Stimulated activated naive CD8-positive, alpha-beta T cell treated with anti-CD3 and anti-CD28 coated beads, Interleukin-15, amount 100 ng/mL, for 72 hours (primary cell): ENCODE measurements at places on chromosomes 5 and 9.

- no peak for DNase-seq
Measured at GRCh38 chr9:38010918-38011704, 57.9 kb downstream of the SHB start.

DNA sequence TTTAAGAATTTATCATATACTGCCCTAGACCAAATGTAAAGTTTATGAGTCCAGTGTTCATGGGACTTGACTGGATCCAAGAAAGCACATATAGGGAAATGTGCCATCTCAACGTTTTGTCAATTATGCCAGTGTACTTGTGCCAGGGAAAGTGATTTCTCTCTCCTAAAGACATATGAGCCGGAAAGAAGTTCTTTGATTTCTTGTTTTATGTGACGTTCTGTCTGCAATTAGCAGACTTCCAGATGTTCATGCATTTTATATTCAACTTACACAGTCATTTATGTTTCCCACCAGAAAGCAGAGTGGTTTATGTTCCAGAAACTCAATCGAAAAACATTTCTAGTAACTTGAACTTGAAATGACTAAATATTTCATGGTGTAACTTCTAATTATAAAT, 203.8 kb downstream of the FAM170A start:
- DNase-seq = no peak

DNA sequence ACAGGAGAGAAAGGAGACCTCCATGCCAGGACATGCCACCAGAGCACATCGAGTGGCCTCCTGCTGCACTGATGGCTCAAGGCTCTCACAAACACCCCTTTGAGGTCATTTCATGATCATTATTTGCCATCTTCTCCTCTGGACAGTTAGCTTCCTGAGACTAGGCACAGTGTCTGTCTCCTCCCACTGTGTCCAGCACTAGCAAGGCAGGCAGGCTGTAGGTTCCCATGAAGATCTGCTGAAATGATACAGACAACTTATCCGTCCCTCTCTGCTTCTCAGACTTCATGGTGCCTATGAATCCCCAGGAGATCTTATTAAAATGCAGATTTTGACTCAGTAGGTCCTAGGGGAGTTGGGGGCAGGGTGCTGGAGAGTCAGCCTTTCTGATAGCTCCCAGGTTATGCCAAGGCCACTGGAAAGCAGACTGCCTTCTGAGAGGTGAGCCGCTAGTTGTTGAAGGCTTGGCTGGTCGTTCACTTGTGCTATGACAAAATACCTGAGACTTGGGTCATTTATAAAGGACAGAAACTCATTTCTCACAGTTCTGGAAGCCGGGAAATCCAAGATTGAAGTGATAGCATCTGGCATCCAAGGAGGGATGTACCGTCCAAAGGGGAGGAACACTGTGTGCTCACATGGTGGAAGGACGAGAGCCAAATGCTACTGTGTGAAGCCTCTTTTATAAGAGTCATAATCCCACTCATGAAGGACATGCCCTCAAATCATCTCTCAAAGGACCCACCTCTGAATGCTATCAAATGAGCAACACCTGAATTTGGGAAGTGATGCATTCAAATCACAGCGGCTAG, 183.4 kb downstream of the SPOCK1 start:
- no peak for DNase-seq

DNA sequence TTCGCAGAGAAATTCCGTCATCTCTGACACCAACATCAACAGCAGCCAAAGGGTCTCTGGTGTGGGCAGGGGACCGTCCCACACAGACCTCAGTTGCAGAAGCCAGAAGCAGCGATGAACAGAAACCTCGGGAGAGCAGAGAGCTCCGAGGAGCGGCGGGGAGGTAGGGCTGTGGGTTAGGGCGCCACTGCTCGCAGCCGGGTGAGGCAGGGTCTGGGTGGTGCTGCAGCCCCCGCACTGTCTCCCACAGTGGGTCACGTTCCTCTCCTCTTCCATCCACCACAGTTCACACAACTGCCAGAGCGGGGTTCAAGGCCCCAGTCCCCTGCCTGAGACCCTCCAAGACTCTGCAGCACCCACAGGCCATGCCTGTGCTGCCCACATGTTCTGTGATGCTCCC, 99.9 kb downstream of the OLFM1 start:
- DNase-seq = no peak

DNA sequence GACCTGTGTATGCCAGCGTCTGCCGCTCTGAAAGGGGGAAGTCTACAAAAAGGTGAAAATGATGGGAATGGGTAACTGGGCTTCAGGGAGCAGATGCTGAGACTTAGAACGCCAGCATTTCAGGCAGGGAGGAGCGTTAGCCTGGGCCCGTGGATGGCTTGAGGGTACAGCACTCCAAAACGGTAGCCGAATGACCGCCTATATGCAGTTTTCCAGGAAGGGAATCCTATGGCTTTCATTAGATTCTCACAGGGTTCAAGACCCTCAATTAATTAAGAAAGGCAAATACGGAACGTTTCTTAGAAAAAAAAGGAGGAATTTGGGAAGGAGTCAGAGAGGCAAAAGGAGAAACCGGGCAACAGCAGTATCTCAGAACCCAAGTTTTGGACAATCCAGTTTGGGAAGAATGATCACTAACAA, 639 bp downstream of the AMACR start:
- DNase-seq = no peak

- DNase-seq = no peak
Measured at GRCh38 chr9:122354536-122355199, 16.2 kb upstream of the PTGS1 start.

DNA sequence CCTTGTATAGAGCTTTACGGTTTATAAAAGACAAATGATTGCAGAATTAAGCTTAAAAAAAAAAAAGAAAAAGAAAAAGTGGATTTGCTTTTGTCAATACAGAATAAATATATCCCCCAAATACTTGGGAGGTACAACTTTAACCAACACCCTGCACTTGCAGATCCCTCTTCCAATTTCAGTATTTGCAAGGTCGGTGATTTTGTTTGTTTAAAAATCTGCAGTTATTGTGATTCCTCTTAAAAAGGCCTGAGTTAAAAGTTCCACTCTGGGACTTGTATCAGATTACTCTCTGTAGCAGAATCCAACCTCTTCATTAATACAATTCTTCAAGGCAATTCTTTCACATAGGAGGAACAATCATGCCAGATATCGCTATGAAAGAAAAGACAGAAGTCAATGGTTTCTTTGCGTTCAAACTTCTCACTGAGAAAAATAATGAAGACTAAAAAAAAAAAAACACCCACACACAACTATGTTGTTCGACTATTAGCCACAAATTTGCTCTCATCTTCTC, 400.9 kb downstream of the EBF1 start:
- DNase-seq = no peak

DNA sequence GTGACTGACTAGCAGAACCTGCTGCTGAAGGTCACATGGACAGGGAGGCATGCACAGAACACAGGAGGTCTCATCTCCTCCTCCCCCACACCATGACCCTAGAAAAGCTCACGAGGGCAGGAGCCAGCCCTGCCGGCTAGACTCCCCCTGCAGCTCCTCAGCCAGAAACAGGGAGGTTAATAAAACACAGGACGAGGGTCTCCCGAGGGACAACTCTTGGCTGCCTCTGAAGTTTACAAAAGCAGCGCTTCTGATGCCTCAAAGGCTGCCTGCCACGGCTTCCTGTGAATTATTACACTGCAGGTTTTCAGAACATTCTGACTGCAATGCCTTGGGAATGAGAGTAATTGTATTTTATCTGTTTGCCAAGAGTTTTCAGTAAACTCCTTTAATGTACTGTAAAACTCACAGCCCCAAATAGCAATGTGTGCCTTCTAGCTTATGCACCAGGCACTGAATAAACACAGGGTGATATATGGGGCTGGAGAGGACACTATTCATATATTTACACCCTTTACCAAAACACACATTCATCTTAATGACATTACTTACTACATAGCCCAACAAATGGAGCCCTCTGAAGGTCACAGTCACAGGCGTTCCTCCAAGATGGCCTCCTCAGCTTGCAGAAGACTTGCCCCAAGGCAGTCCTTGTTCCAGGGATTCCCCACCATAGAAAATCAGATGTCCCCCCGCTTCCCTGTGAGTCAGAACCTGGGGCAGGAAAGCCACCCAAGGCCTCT, 83.7 kb downstream of the C5orf15 start:
- DNase-seq = no peak

- DNase-seq = no peak
Measured at GRCh38 chr9:136962701-136963248, 10.7 kb downstream of the LCN12 start.

DNA sequence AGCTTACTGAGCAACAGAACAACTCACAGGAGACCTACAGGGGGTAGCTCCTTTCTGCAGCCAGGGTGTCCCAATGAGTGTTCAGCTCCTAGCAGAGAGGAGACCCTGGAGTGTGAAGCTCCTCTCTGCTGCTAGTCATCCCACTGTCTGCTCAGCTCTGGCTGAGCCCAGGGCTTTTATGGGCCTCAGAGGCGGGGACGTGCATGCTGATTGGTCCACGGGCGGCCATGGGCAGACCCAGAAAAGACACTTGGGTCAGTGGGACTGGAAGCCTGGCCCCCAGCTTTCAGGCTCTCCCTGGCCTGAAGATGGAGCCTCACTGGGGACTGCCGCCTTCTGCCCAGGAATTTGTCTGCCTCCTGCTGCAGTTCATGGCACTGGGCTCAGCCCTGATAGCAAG, 40.6 kb downstream of the TSPAN17 start:
- no peak for DNase-seq

GRCh38 chr5:16901021-16901644, 35.0 kb downstream of the MYO10 start:
- no peak for DNase-seq

DNA sequence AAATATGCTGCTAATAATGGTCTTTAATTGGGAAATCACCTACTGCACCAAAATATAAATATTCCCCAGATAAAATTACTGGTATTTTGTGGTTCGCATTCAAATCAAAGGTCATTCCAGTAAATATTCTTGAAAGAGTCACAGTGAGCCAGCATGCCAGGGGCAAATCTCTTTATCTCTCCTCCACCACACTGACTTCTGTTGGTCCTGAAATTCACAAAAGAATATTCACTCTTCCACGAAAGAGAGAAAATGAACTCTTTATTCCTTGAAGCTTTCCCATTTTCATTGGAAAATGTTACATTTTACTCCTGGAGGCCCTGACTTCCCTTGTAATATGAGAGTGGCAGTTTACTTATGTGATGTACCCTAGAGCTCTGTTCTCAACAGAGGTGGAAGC, 39.7 kb downstream of the ZNF366 start:
- no peak for DNase-seq

DNA sequence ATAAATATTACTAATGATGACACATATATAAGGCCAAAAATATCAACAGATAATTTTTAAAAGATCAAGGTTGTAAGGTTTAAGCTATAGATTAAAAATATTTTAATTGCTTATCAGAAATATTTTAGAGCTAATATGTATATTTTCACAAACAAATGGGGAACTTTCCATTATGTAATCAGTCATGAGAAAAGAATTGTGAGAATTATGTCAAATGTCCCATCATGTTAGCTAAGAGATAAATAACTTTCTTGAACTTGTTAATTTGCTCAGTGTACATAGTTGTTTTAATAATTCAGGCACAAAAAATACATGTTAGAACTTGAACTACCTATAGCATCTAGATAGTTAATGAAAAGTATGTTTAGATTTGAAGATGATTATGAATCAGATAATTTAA, 67.7 kb downstream of the SYK start:
- no peak for DNase-seq

DNA sequence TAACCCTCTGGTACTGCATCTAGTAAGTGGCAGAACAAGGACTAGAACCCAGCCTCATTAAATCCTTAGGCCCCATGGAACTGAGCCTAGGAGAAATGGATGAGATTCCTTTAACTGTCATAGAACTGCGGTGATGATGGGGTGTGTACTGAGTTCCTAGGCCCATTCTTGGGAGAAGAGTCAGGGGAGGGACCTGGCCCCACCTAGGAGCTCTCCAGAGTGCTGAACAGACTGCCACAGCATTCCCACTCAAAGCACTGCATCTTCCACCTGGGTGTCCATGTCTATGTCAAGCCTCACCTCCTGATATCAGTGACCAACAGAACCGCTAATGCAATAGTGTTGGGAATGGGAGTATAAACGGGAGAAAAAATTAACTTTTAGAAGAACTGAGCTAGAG, 36.6 kb downstream of the TTLL11 start:
- DNase-seq = no peak

DNA sequence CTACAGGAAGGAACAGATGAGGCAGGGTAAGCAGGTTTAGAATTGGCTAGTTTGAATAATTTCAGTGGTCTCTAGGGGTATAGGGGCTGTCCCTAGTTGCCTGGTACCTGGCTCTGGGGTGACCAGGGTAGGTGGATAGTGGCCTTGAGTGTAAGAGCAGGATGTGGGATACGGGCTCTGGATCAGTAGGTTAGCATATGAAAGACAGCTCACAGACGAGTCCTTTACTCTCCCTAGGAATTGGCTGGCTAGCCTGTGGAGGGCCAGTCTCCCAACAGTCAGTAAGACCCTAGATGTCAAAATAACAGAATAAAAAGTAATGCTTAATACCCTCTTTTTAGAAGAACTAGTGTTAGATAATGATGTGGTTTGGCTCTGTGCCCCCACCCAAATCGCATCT, 16.6 kb upstream of the C9orf152 start:
- DNase-seq = no peak

- DNase-seq = no peak
Measured at GRCh38 chr9:117545846-117546245, 131.0 kb upstream of the ASTN2 start.

DNA sequence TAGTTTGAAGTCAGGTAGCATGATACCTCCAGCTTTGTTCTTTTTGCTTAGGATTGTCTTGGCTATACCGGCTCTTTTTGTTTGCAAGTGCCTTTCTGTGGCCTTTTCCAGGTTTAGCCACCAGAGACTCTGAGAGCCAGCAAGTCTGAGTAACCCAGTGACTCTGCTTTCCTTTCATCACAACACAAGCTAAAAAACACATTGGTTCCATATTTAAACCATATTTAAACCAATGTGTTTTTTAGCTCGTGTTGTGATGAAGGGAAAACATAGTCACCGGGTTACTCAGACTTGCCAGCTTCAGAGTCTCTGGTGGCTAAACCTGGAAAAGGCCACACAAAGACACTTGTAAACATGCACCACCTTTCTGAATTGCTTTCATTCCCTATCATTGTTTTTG, 493.3 kb downstream of the NTRK2 start:
- no peak for DNase-seq

- peak; percentile 72 for DNase-seq
Measured at GRCh38 chr9:34612788-34613390, 992 bp upstream of the RPP25L start.

GRCh38 chr9:137705443-137705863, 86.6 kb downstream of the EHMT1 start:
- peak; percentile 54 for DNase-seq

GRCh38 chr5:25688156-25688555, 1043.4 kb upstream of the CDH10 start:
- DNase-seq = no peak

GRCh38 chr9:136882109-136882946, 4.0 kb upstream of the TRAF2 start:
- DNase-seq = peak; percentile 94

GRCh38 chr5:111231119-111231518, 6.9 kb downstream of the CAMK4 start:
- no peak for DNase-seq

DNA sequence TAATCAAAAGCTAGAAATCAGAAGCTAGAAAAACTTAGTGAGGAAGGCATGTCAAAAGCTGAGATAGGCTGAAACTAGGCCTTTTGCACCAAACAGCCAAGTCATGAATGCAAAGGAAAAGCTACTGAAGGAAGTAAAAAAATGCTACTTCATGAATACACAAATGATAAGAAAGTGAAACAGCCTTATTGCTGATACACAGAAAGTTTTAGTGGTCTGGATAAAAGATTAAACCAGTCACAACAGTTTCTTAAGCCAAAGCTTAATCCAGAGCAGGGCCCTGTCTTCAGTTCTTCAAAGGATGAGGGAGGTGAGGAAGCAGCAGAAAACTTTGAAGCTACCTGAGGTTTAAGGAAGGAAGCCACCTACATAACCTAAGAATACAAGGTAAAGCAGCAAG, 102.5 kb upstream of the SH3GL2 start:
- no peak for DNase-seq
